Renal cortex interstitium (tissue), 15 donors: ENCODE measurements at places on chromosomes 7 and 10. TPM values are rescaled to one million over a fixed set of nuclear protein-coding genes. Genes with fewer than 3 reads are reported as not detected.

DNA sequence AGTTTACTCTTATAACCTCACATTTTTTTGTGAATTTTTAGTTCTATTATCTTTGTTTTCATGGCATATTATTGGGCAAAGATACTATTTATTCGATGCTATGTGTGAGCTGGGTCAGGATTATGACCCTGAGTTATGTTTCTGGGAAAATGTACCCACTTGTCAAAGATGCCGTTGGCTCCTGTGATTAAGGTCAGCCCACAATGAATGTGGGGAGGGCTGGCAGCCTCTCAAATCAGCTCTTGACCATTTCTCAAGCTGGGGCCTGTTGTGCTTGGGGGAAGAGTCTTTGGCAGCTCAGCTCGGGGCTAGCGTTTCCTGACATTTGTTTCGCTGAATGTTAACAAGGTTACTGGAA is 97.5 kb downstream of the TCF7L2 start:
- DNase-seq: no peak

GRCh38 chr7:50838675-50839377 is 56.1 kb upstream of the GRB10 start:
- no peak for DNase-seq

RARRES2 gene
- polyA plus RNA-seq: 63.1 TPM

FRMPD2 gene
- 5.6 TPM for polyA plus RNA-seq

DNA sequence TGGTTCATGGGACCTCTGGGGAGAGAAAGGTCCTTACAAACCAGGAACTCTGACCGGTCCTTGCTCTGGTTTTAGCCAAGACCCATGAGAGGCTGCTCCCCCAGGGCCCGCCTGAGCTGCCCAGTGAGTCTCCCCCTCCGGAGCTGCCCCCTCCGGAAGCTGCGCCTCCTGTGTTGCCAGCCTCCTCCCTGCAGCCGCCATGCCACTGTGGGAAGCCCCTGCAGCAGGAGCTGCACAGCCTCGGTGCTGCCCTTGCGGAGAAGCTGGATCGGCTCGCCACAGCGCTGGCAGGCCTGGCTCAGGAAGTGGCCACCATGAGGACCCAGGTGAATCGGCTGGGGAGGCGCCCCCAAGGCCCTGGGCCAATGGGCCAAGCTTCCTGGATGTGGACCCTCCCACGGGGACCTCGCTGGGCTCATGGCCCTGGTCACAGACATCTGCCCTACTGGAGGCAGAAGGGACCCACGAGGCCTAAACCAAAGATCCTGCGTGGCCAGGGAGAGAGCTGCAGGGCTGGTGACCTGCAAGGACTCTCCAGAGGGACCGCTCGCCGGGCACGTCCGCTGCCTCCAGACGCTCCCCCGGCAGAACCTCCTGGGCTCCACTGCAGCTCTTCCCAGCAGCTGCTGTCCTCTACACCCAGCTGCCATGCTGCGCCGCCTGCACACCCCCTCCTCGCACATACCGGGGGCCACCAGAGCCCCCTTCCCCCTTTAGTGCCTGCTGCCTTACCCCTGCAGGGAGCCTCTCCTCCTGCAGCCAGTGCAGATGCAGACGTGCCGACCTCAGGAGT is 40.1 kb downstream of the ZNF467 start:
- no peak for DNase-seq

KLLN gene
- 1.5 TPM for polyA plus RNA-seq

DNA sequence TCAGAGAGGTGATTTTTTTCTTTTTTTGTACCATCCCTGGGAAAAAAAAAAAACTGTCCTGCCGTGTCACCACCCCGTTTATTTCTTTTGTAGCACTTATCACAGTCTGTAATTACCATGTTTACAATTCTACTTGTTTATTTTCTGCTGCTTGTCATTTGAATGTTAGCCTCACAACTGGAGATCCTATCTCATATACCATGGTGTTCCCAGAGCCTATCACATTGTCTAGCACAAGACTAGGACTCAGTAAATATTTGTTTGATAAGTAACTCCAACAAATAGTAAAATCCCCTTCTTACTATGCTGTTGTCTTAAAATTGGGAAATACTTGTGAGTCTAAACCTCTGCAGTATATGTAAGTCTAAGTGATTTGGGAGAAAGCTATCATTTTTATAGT is 36.0 kb downstream of the MKLN1 start:
- no peak for DNase-seq

TMEM184A gene
- 11.1 TPM for polyA plus RNA-seq

DNA sequence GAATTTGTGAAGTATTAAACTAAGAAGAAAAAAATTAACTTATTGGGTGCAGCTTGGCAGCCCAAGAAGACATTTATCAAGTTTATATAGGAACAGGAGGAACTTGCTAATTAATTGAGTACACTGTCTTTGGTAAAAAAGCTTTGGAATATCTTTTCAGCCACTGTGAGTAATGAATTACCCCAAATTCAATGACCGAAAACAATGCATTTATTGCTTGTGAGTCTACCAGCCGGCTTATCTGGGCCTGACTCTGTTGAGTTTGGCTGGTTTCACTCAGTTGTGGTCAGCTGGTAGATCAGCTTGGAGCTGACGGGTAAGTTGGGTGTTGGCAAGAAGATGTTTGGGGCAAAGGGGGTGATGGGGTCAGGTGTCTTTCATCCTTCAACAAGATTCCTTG is 11.6 kb downstream of the GNG11 start:
- no peak for DNase-seq

- DNase-seq: no peak
Measured at GRCh38 chr10:104694074-104694473, 53.0 kb downstream of the SORCS3 start.

GRCh38 chr7:1925349-1925748 is 255.3 kb downstream of the ELFN1 start:
- DNase-seq: no peak

GRCh38 chr7:148265896-148266295 is 324.7 kb upstream of the C7orf33 start:
- no peak for DNase-seq

GRCh38 chr7:118104812-118105441 is 79.0 kb upstream of the LSM8 start:
- no peak for DNase-seq

OPN4 gene
- polyA plus RNA-seq: not detected

DNA sequence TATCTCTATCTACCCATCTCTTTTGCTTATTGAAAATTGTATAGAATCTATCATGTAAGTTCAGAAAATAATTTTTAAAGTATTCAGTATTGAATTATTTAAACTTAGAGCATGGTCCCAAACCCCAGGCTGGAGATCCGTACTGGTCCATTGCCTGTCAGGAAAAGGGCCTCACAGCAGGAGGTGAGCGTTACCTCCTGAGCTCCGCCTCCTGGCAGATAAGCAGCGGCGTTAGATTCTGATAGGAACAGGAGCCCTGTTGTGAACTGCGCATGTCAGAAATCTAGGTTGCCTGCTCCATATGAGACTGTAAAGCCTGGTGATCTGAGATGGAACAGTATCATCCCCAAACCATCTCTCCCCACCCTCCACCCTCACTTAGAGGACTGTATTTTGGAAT is 266.0 kb upstream of the CNTNAP2 start:
- DNase-seq: no peak

CCDC3 gene
- 13.8 TPM for polyA plus RNA-seq

VSTM4 gene
- polyA plus RNA-seq: 14.0 TPM

DNA sequence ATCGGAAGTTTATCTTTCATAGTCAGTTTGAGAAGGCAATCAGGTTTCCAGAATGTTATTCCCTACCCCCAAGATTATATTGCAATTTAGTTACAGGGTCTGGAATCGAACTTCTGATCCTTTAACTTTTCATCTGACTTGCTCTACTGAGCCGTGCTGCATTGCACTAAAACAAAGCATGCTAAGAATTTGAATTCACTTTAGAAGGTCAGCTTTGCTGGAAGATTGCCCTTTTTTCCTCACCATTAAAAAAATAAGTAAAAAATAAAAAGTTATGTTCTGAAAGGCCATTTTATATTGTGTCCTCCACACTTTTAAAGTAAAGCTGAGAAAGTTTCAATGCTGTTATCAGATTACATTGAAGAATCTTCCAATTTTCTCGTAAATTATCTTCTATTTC is 388.8 kb upstream of the PHF14 start:
- DNase-seq: peak; percentile 15

DNA sequence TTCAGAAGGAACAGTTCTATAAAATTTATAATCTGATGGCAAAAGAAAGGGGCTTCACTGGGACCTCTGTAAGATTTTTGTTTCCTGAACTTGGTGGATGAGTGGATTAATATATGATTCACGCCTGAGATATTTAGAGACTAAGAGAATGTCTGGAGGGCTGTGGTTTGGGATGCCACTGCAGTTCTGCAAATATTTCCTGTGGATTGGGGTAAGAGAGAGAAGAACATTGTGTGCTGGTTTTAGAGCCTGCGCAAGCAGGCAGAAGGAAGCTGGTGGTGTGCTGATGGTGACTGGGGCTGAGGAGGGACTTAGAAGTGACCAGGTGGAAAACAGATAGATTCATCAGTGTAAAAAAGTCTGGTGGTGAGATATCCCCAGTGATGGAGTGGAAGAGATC is 87.0 kb downstream of the SUGCT start:
- DNase-seq: no peak

MGAM2 gene
- 1.1 TPM for polyA plus RNA-seq

VIPR2 gene
- polyA plus RNA-seq: 3.0 TPM

DNA sequence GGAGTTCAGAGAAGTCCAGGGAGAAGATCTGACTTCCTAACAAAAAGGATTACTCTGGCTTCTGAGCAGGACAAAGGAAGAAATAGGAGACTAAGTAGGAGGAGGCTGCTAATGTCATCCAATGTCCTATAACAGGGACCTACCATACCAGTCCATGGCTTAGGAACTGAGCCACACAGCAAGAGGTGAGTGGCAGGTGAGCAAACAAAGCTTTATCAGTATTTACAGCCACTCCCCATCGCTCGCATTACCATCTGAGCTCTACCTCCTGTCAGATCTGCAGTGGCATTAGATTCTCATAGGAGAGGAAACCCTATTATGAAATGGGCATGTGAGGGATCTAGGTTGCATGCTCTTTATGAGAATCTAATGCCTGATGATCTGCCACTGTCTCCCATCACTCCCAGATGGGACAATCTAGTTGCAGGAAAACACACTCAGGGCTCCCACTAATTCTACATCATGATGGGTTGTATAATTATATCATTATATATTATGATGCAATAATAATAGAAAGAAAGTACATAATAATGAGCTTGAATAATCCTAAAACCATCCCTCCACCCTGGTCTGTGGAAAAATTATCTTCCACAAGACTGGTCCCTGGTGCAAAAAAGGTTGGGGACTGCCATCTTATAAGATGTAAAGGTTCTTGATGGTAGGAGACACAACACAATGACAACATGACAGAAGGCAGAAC is 487.4 kb downstream of the PLXDC2 start:
- no peak for DNase-seq

GRCh38 chr10:51066231-51066630 is 8.1 kb upstream of the PRKG1 start:
- DNase-seq: no peak

DNA sequence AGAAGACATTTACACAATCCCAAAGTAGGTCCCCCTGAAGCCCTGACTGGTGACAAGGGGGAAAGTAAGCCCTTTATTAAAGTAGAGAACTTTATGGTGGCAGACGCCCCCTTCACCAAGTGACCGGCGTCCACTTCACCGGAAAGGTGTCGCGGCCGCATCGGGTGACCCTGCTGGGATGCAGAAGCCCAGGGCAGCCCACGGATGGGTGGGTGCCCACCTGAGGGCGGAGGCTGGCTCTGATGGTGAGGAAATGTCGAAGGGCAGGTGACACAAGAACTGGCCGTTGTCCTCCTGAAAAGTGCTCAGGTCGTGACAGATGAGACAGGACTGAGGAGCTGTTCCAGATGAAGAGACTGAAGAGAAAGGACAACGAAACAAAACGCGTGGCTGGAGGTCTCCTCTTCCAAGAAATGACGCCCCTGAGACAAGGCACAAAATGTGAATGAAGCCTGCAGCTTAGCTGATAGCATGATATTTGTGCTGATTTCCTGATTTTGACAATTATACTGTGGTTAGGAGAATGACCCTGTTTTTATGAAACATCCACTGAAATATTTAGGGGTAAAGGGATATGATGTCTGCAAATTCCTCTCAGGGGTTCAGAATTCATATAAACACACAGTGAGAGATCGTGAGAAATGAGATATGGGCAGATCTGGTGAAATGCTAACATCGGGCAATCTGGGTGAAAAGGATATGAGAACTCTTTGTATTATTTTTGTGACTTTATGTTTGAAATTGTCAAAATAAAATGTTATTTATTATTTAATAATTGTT is 123.9 kb downstream of the PRKAG2 start:
- no peak for DNase-seq

DNA sequence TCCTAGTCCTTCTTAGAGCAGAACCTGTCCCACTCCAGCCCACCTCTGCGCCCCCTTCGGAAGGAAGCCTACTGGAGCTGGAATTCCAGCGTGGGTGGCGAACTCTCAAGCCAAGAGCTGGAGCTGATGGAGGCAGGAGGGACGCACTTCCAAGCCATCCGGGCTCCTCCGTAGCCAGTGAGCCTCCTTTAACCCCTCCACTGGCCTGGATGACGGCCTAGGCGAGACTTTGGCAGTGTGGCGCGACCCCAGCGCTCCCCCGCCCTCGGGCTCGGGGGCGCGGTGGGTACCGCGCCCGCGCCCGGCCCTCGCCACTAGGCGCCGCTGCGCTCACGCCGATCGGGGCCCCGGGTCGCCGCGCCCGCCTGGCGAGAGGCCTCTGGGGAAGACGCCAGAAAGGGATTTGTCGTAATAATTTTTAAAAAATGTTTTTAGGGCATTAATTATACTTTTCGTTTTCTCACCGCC is 5.1 kb upstream of the EMX2 start:
- no peak for DNase-seq

MRC1 gene
- 8.6 TPM for polyA plus RNA-seq

DNA sequence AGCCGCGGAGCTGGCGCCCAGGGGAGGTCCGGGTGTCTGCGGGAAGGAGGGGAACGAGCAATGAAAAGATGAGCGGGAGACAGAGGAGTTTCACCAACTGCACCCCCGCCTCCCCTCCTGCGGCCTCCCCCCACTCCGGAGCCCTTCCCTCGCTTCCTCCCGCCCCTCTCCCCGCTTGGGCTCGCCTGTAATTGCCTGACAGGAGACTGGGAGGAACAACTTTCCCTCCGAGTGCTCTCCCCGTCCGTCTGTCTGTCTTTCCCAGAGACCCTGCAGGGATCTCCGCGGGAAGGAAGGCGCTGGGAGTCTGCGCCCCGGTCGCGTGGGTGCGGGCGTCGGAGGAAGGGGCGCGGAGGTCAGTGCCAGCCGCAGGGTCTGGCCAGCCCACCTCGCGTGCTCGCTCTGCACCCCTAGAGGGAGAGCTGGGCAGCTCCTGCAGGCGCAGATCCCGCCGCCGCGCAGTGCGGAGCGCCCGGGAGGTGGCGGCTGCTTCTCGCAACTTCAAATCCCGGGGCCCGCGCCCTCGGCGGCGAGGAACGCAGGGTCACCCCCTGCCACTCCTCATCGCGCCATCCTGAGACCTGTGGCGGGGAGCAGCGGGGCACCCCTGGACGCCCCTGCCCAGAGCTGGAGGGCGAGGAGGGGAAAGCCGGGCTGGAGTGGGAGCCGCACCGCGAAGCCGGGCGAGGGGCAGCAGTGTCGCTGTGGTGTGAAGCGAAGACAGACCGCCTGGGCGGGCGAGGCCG is 511 bp upstream of the NRP1 start:
- peak; percentile 86 for DNase-seq

GRCh38 chr10:79162861-79163665 is 94.3 kb downstream of the ZMIZ1 start:
- no peak for DNase-seq

GRCh38 chr7:43530553-43531410 is 52.1 kb upstream of the STK17A start:
- DNase-seq: no peak

- DNase-seq: peak; percentile 63
Measured at GRCh38 chr10:70052462-70053217, at the start of gene MACROH2A2. Gene MACROH2A2, plus strand, starts transcription at chr10:70052846. Its CDS starts 22,813 bp downstream, at chr10:70075659.

THNSL1 gene
- polyA plus RNA-seq: 14.1 TPM
